ENCODE measurements at places on chromosomes 11 and 22. TPM values are rescaled to one million over a fixed set of nuclear protein-coding genes. Genes with fewer than 3 reads are reported as not detected.

Gene CHRM1
- not detected for total RNA-seq

Gene CLMP
- total RNA-seq, result 1.6 TPM

Gene ANKK1
- under 0.01 TPM for total RNA-seq

Gene GGTLC2
- total RNA-seq, result not detected

Gene CALCA
- not detected for total RNA-seq

Gene BIRC3
- total RNA-seq, result 4.3 TPM

Gene MPZL2
- 25.8 TPM for total RNA-seq

Gene NFAM1
- total RNA-seq, result not detected

Gene TRPM5
- not detected for total RNA-seq

Gene ADORA2A
- 18.6 TPM for total RNA-seq
